Neural progenitor cell (in vitro differentiated cells): ENCODE measurements at places on chromosomes 4 and X. TPM values are rescaled to one million over a fixed set of nuclear protein-coding genes. Genes with fewer than 3 reads are reported as not detected.

Gene VCX2
- not detected in 2 replicates for total RNA-seq

Gene BST1
- total RNA-seq, result 0.45 and 1.2 TPM in 2 replicates

Gene GUCY1B1
- 10.8 and 10.9 TPM in 2 replicates for total RNA-seq

Gene FAM236D
- total RNA-seq, result not detected in 2 replicates

Gene NDUFA1
- 44.1 and 57.9 TPM in 2 replicates for total RNA-seq

Gene PDCL2
- total RNA-seq, result not detected in 2 replicates
